ENCODE measurements at places on chromosomes 2 and 18.

DNA sequence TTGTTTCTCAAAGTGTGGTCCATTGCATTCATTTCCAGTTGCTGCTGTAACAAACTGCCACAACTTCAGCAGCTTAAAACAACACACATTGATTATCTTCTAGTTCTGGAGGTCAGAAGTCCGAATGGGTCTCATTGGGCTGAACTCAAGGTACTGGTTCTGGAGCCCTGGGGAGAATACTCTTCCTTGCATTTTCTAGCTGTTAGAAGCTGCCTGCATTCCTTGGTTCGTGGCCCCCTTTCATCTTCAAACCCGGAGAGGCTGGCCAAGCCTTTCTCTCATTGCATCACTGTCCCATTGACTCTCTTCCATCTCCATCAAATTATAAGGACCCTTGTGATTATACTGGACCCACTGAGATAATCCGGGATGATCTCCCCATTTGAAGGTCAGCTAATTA, 98.1 kb downstream of the SPATS2L start:
- DNase-seq: no peak

- no peak for DNase-seq
These were observed 201.0 kb downstream of the MBD2 start for GRCh38 chr18:54023471-54023870.

- no peak for DNase-seq
These were observed 96.2 kb downstream of the TANC1 start for GRCh38 chr2:159064446-159065301.

GRCh38 chr2:84880645-84881521, at the start of gene TRABD2A:
TSS of gene TRABD2A (minus strand) at chr2:84881084. CDS start at chr2:84881039, 45 bp downstream.
- DNase-seq: no peak

Data from NCI-H2227 treated with DMSO at 0.1 percent for 48 hours (cell line).